M059J (cell line): ENCODE measurements at places on chromosomes 12 and 14.

DNA sequence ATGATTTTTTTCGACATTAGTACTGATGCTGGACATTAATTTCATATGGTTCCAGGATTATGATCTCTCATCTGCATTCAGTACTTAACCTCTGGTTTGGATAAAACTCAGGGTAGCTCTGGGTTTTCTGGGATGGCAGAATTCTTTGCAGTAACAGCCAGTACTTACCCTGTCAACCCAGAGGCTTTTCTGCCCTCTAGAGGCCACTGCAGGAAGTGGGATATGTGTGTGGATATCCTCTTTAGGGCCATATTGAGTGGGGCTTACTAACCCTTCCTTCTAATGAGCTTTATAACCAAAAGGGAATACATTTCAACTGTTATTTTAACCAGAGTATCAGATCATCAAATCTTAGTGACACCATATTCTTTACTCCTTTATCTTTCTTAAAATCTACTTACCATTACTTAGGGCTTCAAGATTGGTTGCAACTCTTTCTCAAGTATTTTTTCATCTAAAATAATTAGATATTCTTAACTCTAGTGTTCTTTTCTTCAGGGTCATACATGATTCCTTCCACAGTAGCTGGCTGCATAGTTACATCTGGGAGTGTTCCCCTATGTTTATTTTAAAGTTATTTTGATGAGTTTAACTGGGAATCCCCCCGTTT, 488.0 kb upstream of the STXBP6 start:
- peak; percentile 2 for DNase-seq

DNA sequence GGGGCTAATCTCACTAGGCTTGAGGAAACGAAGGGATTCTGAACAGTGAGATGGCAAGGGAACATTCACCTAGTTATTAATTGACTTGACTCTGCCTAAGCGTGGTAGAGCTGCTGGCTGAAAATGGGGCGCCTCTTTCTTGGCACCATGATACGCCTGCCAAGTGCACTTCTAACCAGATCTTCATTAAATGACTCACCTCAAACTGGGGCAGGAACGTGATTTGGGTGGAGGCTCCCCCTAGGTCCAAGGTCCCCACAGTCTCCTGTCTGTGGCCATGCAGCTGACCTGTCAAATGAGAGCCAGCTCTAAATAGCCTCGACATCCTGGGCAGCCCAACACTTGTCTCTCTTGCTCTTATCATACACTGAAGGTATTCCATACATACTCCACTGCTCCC, 26.0 kb downstream of the COQ6 start:
- DNase-seq, result no peak

- peak; percentile 10 for DNase-seq
Observed at GRCh38 chr12:26555139-26555538, 277.9 kb downstream of the ITPR2 start.

DNA sequence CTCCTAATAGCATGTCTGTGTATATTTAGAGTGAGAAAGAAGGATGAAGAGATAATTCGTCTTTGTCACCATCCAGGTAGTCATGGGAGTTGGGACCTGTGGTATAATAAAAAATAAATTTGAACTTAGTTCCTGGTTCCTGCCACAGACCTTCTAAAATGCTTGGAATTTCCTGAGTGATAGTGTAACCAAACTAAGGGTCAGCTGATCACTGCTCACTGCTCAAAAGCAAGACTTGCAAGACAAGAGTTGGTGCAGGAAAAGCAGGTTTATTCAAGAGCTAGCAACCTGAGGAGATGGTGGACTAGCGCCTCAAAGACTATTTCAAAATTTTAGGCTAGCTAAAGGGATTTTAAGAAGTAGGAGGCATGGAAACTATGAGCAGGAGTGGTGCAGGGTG, 19.1 kb downstream of the ANG start:
- DNase-seq, result peak; percentile 26

GRCh38 chr12:27424631-27425230, 21.8 kb upstream of the SMCO2 start:
- DNase-seq, result peak; percentile 53

DNA sequence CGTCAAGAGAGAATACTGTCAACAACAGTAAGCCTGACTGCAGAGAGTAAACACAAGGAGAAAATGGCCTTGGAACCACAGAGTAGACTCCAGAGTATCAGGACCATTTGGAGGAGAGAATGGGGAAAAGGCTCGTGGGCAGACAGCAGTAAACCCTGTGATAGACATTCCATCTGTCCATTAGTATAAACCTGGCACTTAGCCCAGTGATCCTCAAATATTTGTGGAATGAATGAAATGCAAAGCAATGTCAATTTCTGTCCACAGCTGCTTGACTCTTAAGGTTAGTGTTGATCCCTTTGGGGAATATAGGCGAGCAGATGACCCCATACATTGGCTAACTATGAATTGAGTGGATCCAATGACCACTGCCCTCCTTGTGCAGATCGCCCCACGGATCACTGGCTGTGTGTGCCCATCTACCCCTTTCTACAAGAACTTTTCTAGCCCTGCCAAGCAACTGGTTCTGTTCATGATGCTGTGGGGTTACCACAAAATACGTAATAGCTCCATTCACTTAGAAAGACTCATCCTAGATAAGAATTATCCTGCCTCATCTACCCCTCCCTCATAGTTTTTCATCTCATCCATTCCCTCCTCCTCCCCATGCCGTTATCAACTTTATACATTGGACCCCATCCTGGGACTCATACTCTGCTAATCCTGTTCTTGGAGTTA, 846.8 kb downstream of the NRXN3 start:
- DNase-seq, result peak; percentile 88

DNA sequence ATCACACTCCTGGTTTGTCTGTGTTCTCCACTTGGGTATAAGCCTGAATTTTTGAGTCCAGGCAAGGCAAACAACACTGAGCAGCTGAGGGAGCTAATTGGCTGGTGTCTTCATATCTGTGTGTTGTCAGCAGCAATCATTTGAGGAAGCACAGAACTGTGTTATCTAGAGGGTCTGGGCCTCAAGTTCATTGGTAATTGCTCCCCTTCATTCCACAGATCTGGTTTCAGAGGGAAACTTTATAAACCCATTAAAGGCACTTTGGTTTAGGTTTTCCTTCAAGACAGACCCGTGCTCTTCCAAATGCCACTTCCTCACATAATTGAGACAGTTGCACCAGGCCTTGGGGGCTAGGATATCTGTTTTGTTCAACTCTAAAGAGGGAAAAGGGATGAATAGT, 5.6 kb downstream of the DACT1 start:
- DNase-seq, result no peak

GRCh38 chr12:113670742-113671141, 199.1 kb upstream of the LHX5 start:
- no peak for DNase-seq

- DNase-seq, result no peak
Observed at GRCh38 chr12:94193168-94193567, 44.8 kb downstream of the PLXNC1 start.

DNA sequence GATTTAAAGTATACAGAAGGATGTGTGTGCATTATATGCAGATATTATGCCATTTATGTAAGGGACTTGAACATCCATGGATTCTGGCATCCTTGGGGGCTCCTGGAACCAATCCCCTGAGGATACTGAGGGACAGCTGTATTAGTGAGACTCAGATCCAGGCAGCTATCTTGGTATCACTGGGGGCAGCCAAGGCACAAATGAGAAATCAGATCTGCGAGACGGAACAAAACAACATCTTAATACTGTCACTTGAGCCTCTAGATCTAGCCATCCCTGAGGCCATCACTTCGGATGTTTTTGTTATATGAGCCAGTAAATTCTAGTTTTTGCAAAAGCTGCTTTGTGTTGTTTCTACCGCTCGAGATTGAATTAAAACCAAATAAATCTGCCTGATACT, 175.1 kb upstream of the SFSWAP start:
- DNase-seq, result no peak

GRCh38 chr14:76245097-76245496, 93.4 kb downstream of the GPATCH2L start:
- peak; percentile 11 for DNase-seq

- no peak for DNase-seq
Observed at GRCh38 chr14:99673305-99674063, 10.6 kb upstream of the CYP46A1 start.

DNA sequence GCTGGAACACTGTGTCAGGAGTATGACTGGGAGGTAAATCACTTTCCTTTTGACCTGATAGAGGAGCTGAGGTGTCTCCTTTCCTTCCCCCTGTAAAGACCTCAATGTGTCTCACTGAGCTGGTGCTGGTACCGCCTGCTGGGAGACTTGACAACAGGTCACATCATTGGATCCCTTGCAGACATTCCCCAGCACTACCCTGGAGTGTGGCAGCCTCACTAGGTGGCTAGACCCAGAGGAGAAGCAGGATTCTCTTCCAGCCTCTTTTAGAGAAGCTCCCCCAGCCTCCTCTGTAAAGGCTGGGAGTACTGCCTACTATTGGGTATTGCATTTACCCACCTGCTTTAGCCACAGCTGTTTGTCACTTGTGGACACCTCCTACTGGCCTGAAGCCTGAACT, 223.9 kb downstream of the ADGRD1 start:
- no peak for DNase-seq

GRCh38 chr12:97642911-97643310, 180.3 kb downstream of the RMST start:
- DNase-seq, result no peak

DNA sequence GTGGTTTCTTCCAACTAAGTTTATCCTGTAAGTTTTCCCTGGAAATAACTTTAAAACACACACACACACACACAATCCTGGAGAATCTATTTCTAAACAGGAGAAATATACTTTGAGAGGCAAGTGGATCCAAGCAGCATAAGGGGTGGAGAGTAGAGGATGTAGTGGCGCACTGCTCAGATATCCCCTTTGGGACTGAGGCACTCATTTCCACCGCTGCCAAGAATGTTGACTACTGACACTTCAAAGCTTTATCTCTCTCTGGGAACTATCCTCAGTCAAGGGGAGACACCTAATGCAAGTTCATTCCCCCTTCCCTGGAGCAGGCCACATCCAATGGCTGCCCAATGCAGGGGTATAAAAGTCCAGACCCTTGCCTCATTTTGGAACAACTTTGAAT, 75.8 kb downstream of the CAPZA3 start:
- DNase-seq, result no peak

- DNase-seq, result no peak
Observed at GRCh38 chr14:98927986-98928385, 344.0 kb downstream of the BCL11B start.

GRCh38 chr14:77324816-77325745, 4.2 kb downstream of the GSTZ1 start:
- no peak for DNase-seq

DNA sequence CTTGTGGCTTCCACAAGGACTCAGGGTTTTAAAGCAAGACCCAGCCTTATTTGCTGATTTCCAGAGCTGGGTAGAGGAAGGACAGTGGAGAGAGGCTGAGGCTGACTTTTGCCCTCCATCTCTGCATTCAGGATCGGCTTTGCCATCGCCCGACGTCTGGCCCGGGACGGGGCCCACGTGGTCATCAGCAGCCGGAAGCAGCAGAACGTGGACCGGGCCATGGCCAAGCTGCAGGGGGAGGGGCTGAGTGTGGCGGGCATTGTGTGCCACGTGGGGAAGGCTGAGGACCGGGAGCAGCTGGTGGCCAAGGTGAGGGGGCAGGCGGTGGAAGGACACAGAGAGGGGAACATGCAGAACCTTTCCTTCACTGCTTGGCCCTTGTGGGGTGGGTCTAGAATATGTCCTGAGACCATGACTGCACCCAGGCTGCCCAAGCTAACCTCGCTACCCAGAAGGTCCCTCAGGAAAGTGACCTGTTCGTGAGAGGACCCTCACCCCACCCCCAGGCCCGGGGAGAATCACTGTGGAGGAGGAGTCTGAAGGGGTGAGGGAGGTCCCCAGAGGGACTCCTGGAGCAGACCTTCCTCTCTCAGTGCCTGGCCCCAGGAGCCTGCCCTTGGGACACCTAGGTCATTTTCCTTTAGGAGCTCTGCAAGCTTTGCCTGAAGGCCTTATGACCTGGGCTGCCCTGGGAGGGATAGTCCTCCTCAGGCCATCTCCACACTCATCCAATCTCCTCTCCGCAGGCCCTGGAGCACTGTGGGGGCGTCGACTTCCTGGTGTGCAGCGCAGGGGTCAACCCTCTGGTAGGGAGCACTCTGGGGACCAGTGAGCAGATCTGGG, 3.1 kb downstream of the DHRS2 start:
- DNase-seq, result no peak

DNA sequence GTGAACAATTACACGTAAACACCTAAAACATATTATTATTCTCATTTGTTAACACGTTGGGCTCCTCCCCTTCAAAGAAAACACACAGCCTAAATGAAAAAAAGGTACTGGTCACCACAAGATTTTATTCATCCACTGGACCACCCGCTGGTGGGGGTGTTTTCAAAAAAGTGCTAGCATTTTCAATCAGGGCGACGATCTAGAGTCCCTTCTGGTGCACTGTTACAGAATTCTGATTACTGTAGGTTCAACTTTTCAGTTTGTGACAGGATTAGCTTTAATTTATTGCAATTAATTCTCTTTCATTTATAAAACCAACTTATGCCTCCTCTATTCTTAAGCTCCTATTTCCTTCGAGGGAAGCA, 443 bp downstream of the MAGOHB start:
- peak; percentile 23 for DNase-seq

DNA sequence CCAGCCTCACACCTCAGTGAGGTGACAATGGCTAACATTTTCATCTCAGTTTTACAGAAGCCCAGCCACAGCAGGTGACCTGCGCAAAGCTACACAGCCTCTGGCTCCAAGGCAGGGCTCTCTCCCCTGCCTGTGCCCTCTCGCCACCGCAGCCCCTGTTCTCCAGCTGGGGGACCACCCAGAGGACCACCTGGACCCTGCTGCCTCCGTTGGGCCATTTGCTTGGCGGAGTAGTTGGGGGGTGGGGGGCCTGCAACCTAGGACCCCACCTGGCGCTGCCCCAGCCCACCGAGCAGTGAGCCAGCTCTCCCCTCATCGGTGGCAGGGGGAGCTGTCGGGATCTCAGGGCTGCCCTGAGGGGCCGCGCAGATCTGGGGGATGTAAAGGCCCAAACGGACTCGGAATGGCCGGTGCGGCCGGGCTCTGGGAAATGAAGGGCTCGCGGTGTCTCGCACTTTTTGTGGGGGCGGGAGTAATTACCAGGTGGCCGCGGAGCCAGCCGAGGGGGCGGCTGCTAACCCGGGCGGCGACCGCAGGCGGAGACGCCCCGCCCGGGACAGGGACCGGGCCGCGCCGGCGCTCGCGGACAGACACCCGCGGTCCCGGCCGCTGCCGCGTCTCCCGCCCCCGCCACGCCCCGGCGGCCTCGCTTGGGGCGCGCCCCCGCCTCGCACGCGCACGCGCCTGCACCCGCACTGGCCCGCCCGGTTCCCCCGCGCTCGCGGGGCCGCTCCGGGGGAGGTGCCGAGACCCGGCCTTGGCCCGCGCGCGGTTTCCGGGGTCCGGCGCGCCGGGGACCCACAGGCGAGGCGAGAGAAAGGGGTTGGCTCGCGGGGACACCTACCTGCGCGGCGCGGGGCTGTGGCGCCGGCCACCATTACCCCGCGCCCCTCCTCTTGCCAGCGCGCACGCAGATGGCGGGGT, 8.6 kb upstream of the GPR68 start:
- DNase-seq, result no peak

- no peak for DNase-seq
Observed at GRCh38 chr12:125797421-125798175, 732.4 kb downstream of the AACS start.
